ENCODE measurements at places on chromosomes 2 and 18.

DNA sequence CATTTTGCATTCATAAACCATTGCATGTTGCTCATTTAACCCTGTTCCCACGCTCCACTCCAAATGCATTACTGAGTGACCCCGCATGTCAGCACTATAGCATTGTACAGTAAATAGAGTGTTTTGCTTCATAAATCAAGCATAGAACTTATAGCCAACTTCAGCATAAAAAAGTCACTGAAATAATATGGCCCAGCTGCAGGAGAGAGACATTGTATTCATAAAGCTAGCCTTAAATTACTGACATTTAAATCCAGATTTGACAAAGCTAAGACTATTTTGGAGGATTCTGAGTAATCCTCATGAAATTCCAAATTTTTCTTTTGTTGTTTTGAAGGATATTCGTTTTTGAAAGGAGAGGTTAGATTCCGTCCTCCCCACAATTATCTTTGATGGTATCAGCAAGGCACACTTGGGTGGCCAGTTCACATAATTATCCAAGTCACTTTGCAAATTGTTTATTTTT, 320.9 kb upstream of the TCF4 start:
- no peak for DNase-seq

DNA sequence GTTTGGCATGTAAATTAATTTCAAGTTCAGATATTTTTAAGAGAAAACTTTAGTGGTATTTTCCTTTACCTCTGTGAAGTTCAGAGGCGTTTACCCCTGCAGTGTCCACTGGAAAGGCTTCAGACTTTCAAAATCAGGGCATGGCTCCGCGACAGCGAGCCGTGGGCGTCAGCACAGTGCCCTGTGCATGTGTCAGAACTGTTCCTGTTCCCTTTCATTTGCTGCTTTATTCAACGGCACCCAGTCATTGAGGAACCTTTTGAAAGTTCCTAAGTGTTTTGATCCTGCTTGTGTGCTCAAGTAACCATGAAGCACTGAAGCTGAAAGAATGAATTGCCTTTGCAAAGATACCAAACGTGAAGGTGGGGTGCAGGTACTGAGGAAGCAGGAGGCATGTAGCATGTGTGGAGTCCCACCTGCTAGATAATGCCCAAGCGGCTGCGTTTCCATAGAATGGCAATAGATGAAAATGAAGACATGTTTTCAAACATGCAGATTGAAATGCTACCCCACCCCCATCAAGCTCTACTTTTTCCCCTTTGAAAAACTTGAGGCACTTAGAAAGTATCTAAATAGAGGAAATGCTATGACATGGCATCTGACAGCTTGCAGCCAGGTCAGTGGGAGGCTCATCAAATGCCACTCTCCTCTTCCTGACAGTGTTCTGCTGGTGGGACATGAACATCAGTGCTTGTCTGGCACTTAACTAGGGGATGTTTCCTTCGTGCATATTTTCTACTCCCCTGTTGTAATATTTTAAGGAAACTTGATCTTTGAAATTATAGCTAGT, 148.6 kb downstream of the ZNF236 start:
- no peak for DNase-seq

DNA sequence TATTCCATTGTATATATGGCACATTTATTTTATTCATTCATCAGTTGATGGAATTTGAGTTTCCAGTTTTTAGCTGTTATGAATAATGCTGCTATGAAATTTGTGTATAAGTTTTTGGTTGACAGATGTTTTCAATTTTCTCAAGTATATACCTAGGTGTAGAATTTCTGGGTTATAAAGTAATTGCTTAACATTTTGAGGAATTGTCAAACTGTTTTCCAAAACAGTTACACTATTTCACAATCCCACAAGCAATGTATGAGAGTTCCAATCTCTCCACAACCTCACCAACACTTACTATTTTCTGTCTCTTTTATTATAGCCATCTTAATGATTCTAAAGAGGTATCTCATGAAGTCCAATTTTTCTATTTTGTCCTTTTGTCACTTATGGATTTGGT, 12.5 kb upstream of the WDSUB1 start:
- DNase-seq = no peak

DNA sequence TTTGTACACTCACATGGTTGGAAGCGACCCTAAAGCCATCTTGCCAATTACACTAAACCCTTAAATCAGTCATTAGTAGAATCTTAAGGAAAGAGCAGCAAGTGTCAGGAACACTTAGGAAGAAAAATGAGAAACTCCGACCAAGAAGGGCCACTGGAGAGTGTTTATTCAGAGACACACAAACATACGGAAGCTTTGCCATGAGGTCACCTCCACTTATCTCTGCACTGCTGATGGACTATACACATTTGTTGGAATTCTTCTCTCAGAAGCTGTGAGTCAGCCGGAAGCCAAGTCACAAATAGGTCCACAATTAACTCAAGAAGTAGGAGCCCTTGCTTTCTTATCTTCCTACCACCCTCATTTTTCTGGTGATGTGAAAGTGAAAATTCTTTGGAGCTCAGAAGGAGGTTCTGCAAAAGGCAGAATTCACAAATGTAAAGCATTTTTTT, 21.6 kb downstream of the BMP10 start:
- peak; percentile 80 for DNase-seq

GRCh38 chr2:188452084-188452483, 160.4 kb downstream of the GULP1 start:
- no peak for DNase-seq

DNA sequence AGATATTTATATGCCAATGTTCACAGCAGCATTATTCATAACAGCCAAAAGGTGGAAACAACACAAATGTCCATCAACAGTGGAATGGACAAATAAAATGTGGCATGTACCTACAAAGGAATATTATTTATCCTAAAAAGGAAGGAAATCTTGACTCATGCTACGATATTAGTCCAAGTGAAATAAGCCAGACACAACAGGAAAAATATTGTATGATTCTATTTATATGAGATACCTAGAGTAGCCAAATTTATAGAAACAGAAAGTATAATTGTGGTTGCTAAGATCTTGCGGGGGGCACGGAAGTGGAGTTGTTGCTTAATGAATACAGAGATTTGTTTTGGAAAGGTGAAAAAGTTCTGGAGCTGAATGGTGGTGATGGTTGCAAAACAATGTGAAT, 33.0 kb upstream of the CCDC150 start:
- no peak for DNase-seq

DNA sequence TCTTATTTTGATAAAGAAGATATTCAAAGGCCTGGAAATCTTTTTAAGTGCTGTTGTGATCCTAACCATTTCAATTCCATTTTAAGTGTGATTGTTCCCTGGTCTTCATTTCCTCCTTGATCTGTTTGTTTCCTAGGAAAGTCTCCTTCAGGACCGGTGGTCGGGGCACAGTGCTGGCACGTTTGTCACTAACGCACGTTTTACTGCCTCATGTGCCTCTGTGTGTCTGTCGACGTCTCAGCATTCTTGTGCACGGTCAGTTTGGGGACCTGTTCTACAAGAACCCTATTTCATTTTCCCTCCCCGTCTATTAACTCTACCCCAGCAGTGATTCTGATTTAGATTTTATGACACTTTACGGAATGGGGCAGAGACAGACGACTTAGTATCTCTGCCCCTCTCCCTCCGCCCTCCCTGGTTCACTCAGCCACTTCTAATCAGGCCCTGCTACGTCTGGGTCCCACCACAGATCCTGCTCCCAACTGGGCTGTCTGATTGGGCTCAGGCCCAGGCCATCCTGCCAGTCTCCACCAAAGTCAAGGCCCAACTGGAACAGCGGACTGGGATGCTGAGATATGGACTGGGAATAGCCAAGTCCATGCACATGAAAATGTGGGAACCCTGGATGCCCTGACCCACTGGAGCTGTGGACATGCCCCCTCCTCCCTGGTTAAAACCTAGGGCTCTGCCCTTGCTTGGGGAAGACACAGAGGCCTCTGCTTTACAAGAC, 95.6 kb downstream of the TWIST2 start:
- no peak for DNase-seq

DNA sequence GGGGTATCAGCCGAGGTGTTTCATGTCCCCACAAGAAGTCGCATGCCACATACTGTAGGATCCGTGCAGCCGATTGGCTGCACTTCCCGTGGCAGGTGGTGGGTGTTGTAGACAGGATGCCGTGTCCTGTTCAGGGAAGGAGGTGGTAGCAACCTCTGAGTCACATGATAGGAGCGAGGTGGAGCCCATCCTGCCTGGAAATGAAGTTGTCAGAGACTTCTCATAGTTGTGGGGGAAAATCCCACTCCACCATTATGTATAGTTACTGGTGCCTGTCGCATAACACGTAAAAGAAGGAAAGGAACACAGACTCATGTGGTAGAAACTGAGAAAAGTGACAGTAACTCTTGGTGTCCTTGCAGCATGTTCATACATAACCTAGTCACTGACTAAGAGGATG, 91.4 kb upstream of the IL1R2 start:
- DNase-seq = no peak

DNA sequence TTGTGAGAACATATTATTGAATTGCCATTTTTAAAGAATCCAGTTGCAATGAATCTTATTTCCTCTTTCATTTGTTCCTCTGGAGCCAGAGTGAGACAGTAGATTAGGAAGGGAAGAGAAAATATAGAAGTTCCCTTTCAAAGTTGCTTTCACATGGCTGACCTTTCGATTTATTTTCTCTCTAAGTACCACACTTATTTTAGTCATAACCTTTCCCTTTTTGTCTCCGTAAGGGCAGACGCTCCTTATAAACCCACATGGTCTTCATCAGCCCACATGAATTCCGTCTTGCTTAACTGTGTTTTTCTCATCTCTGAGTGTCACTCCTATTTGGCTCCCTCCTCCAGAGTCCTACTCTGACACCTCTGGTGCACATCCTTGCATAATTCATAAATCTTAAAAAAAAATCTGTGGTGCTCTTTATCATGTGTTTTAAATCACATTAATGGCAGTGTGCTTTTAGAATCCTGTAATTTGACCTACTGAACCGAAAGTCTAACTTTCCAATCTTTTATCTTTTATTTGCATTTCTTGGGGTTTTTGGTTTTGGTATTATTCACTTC, 38.5 kb upstream of the ZNF396 start:
- no peak for DNase-seq

DNA sequence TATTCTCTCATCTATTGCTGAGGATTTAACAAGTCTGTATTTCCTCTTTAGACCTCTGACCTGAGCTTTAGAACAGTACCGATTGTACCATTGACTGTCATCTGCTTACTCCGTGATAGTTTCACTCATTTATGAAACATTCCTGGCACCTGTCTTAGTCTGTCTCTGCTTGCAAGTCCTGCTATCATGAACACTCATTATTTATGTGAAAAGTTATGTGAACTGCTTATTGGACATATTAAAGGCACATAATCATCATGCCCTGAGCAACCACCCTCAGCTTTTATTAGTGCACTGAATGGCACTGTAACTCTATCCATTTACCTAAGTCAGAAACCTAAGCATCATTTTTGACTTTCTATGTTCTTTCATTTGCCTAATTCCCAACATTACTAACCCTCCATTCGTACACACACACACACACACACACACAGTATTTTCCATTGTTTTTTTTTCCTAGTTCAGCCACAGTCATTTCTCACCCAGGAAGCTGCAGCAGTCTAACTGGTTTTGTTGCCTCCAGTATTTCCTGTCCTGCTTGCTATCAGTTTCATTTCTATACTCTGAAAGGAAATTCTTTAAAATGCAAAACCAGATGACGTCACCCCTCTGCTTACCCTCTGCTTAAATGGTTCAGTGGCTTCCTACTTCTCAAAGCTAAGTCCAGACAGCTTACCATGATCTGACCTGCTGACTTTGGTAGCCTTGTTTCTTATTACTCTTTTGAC, 146.1 kb downstream of the HAUS1 start:
- peak; percentile 90 for DNase-seq

- DNase-seq = peak; percentile 82
Measured at GRCh38 chr2:13676269-13676668, 956.2 kb upstream of the LRATD1 start.

DNA sequence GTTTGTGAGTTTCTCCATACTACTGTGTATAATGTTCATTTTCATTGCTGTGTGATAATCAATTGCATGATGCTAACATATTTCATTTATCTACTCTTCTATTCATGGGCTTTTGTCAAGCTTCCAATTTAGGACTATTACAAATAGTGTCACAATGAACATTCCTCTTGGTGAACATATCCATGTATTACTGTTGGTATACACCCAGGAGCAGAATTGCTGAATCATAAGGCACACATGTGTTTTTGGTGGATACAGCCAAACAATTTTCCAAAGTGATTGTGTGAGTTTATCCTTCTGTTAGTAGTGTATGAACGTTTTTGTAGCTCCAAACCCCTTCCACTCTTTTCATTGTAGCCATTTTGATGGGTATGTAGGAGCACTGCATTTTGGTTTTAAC, 101.6 kb upstream of the COPS8 start:
- DNase-seq = no peak

DNA sequence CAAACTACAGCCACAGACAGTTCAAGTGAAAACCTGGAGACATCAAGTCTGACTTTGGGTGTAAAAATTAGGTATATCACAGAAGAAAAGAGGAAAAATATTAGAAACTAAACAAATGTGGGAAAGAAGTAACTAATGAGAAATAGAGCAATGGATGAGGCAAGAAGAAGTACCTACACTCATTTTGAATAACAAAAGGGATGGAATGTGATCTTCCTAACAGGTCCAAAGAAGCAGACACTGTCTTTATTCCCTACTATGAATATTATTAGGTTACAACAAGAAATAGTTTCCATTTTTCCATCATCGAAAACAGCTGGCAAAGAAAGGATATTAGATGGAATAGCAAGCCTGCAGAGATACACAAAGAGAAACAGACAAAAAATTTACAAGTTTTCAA, 486.3 kb upstream of the FSHR start:
- no peak for DNase-seq

DNA sequence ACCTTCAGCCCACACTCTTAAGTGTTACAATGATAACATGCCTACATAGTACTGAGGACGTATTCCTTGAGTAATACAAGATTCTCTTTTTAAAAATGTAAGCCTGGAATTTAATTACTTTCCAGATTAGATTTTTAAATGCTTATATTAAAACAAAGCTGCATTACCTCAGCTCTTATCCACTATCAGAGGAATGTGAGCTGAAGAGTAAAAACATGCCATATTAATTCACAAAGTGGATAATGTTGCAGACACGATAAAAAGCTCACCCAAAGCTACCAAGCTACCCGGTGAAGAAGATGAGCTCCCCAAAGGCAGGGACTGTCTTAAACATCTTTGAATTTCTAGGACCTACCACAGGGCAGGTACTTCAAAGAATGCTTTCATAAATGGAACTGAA, 107.8 kb downstream of the NOL10 start:
- DNase-seq = no peak

GRCh38 chr2:37573451-37574388, 97.7 kb downstream of the CDC42EP3 start:
- DNase-seq = no peak

Measured in HT1080 (cell line).